NCI-H187 treated with DMSO at 0.1 percent for 48 hours (cell line): ENCODE measurements at places on chromosomes 1 and 21.

DNA sequence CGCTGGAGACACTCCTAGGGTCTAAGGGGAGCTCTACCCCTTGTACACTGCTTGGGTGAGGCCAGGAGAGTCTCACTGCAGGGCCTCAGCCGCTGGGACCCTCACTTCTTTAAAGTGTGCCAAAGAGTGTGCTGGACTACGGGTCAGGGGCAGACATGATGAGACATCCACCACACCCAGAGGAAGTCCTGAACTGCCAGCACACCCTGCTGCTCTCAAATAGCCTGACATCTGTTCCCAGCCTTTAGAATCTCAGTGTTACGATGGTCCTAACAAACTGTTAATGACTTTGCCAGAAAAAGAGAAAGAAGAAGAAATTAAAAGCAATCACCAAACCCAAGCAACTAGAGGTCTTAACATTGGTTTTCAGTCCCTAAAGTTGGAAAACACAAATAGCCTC is 49.0 kb downstream of the MRPL37 start:
- DNase-seq, result no peak

- no peak for DNase-seq
Measured at GRCh38 chr1:8858112-8858668, 20.3 kb downstream of the ENO1 start.

DNA sequence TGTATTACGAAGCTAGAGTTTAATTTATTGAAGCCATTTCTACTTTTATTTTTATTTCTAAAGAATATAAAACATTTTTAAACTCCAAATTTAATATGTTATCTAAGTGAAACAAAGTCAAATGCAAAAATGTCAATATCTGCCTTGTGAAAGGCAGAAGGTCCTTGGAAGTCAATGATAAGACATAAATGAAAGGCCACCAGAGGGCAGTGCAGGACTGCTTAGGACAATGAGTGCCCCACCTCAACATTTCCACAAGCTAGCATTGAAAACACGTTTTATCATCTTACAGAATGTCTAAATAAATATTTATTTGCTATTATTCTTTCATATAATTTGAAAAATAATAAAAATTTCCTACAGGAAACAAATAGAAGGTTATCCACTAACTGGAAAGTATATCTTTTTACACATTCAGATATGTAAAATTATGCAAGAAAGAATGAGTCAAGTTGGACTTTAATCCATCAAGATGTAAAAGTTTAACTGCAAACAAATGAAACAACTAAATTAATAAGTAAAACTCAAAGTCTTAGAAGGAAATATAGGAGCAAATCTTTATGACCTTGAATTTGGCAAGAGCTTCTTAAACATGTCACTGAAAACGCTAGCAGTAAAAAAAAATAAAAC is 140.1 kb upstream of the FMN2 start:
- no peak for DNase-seq

DNA sequence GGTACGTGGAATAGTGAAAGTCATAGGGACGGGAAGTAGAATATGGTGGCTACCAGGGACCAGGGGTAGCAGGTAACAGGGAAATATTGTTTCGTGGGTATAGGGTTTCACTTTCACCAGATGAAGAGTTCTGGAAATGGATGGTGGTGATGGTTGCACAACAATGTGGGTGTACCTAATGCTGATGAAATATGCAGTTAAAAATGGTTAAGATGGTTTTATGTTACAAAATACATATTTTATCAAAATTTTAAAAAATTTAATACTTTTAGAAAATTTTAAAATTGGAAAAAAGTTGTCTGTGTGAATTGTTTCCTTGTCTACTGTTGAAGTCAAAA is 55.5 kb upstream of the TLR5 start:
- no peak for DNase-seq

- DNase-seq, result no peak
Measured at GRCh38 chr1:167775178-167775577, 53.4 kb downstream of the MPZL1 start.

- DNase-seq, result no peak
Measured at GRCh38 chr1:29459620-29459945, 223.3 kb downstream of the PTPRU start.

- no peak for DNase-seq
Measured at GRCh38 chr1:202966006-202966898, 805 bp downstream of the CYB5R1 start.

- no peak for DNase-seq
Measured at GRCh38 chr1:94602802-94603625, 61.5 kb upstream of the F3 start.
